ENCODE measurements at places on chromosomes 12 and 14.
A peak's percentile ranks its signal among the peaks of the same experiment; 100 is the strongest.

DNA sequence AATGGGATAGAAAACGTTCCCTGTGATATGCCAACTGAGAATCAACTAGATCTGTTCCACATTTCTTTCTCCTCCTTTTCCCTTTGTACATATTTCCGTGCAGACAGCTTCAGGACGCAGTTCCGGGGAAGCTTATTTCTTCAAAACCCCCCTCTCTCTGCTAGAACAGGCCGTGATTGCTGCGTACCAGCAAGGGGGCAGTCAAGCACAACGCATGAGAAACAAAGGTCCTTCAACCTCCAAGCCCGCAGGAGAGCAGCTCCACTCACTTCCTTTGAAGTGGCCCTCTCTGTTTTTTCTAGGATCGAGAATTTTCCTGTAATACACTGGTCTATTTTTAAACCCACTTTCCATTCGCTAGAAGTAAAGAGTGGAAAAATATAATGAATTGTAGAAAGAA lies 80.8 kb downstream of the ZNF664 start:
- DNase-seq: peak; percentile 47

DNA sequence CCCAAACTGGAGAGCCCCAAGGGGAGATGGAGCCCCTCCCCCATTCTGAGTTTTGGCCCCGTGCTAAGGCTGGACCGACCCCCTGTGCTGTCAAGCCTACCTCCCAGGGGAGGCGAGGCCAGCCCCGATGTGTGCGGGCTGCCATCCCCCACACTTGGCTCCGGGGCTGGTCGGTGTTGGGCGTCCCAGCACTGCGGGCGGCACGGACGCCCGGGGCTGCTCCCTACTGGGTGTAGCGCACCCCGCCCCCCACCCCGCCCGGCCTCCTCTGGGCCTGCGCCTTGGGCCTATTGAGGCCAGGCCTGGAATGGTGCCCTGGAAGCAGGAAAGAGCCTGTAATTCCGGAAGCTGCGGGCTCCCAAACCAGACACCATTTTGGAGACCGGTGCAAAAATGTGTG lies 2.6 kb downstream of the DCAF4 start:
- no peak for DNase-seq

DNA sequence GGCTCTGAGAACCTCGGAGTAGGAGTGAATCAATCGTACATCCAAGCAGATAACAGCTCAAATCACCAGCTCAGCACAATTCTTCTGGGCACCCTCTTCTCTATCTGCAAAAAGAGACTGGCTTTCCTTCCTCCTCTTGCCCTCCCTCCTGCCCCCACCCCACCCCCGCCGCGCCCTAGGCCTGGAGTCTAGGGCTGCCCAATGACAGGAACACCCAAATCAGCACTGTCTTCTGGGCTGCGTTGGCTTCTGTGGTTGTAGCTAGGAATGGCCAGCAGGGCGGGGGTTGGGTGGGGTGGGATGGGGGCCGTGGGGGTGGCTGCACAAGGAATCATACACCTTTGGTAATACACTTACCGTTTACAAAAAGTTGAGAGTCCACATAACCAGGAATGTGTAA lies 28.0 kb upstream of the TMCC3 start:
- no peak for DNase-seq

DNA sequence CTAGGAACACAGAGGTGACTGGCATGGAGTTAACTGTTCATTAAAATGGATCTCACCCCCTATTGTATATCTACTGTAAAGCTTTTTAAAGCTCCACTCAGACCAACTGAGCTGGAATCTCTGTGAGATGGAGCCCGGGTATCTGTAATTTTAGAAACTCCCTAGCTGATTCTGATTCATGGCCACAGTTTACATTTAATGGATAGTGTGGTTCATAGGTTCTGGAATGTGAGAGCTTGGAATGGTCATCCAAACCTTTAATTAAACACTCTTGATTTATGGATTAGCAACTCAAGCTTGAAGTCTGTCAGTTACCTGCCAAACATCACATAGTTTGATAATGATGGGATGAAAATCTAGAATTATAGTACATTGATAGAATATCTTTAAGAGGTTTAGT lies 183.8 kb downstream of the SLC25A21 start:
- no peak for DNase-seq

GRCh38 chr14:39581474-39581873 lies 149.2 kb upstream of the FBXO33 start:
- DNase-seq: peak; percentile 3

DNA sequence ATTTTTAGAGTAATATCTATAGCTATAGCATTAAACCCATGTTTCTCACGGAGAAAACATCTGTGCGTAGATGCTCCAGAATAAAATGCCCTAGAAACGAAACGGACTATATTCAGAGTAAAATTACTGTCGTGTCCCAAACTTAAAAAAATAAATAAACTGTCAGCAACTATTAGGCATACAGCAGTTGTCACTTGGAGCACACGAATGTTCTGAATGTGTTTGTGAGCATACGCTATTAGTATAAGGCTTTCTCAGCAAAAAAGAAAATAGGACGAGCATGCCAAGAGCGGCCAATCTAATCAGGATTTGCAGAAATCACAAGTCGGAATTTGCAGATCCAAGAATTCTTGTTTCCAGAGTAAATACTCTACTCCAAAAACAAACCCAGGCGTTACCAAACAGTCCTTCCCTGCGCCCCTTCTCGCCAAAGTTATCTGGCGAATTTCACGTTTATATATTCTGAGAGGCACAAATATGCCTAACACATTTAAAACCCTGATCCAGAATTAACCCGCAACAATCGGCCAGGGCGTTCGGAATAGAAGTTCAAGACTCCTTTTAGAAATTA lies 836 bp downstream of the PTPN21 start:
- peak; percentile 25 for DNase-seq

DNA sequence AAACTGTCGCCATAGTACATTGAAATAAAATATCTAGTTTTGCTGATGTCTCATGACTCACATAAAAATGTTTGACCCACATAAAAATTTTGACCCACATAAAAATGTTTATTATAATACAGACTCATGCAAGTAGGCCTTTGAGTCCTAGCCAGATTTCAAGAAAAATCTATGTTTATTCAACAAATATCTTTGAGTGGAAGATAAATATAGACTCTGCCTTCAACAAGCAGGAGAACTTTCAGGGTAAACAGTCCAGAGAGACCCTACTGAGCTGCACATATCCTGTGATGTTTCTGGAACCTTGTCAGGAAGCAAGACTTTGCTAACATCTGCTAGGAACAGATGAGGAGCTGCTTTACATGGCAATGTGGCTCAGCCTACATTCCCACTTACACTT lies 283.1 kb downstream of the MDGA2 start:
- DNase-seq: no peak

- peak; percentile 66 for DNase-seq
These were observed 71.3 kb downstream of the DUSP6 start for GRCh38 chr12:89280833-89281538.

GRCh38 chr12:126157575-126157966 lies 1092.3 kb downstream of the AACS start:
- DNase-seq: no peak

GRCh38 chr12:28844718-28845117 lies 304.4 kb upstream of the FAR2 start:
- no peak for DNase-seq

DNA sequence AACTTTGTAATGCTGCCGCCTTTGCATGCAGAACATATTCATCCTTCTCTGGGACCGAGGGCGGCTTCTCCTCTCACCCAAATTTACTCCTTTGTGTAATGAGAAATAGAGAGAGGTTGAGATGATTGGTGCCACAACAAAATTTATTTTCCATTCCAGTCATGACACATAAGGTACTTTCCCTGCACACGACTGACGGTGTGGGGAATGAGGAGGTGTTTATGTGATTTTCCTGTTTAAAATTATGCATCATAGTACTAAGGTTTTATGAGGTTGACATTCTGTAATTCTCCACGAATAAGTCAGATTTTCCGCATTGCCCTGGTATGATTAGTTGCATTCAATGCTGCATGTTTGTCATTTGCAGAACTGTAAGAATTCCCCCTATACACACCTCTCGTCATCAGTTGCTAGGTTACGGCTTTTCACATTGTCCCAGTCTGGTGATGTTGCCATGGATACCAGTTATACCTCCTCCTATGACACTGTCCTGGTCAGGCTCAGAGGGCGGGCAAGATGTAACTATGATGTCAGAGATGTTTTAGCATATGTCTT lies 23.1 kb downstream of the BICDL1 start:
- DNase-seq: peak; percentile 3

DNA sequence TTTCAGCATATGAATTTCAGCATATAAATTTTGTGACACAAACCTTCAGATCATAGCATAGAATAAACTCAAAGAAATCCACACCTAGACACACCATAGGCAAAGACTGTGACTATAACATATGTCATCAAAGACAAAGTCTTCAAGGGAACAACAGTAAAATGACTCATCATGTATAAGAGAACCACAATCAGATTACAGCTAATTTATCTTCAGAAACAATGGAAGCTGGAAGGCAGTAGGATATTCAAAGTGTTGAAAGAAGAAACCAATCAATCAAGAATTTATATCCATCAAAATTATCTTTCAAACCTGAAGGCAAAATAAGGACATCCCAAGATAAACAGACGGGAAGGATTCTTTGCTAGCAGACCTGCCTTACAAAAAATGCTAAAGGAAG lies 29.0 kb downstream of the DLK1 start:
- no peak for DNase-seq

DNA sequence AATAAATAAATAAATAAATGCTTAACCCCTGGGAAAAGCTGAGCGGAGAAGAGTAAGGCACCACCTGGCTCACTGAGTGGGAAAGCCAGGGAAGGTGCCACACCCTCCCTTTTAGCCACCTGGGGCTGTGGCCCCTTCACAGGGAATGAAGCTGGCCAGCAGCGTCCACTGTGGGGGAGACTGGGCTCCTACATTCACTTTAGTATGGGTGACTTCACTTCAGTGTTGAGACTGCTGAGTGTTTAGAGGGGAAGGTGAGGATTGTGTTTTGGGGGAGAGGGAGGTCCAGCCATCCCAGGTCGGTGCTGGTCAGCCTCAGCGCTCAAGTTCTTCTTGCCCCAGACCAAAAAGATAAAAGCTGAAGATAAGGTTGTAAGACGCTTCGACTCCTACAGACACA lies 1.6 kb downstream of the NAB2 start:
- no peak for DNase-seq

- peak; percentile 45 for DNase-seq
These were observed 10.2 kb upstream of the SERPINA9 start for GRCh38 chr14:94485944-94486841.

DNA sequence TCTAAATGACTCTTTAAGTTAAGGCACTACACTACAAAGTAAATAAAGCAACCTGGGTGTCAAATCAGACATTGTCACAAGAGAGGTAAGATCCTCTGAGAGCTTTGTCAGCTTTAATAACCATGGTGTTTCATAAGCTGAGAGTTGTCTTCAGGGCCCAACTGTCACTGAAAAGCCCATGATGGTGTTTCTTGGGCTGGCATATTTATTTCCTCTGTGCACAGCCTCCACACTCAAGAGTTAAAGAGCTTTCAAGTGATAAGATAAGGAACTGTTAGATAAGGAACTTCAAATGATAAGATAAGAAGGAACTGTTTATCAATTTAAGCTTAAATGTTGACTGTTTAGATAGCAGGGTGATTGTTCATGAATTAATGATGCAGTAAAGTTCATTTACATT lies 495.4 kb downstream of the TMEM117 start:
- DNase-seq: no peak

GRCh38 chr12:1848745-1849144 lies 28.4 kb downstream of the LRTM2 start:
- no peak for DNase-seq

DNA sequence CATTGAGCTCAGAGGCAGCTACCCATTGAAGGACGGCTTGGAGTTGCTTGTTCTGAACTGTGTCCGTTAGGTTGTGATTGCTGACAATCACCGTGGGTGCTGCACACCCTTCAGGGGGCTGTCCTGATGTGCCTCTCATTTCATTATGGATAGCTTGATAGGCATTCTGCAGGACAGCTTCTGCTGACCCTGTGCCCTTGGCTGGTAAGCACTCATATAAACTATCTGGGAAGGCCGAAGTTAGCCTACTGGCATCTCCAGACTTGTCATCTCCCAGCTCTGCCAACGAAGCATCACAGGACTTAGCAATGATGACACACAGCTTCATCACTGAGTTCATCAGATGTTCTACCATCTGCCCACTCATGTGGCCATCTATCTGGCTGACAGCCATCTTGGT lies 22.3 kb downstream of the AKAP3 start:
- DNase-seq: no peak

- no peak for DNase-seq
These were observed 90.2 kb downstream of the NTN4 start for GRCh38 chr12:95700316-95700785.

DNA sequence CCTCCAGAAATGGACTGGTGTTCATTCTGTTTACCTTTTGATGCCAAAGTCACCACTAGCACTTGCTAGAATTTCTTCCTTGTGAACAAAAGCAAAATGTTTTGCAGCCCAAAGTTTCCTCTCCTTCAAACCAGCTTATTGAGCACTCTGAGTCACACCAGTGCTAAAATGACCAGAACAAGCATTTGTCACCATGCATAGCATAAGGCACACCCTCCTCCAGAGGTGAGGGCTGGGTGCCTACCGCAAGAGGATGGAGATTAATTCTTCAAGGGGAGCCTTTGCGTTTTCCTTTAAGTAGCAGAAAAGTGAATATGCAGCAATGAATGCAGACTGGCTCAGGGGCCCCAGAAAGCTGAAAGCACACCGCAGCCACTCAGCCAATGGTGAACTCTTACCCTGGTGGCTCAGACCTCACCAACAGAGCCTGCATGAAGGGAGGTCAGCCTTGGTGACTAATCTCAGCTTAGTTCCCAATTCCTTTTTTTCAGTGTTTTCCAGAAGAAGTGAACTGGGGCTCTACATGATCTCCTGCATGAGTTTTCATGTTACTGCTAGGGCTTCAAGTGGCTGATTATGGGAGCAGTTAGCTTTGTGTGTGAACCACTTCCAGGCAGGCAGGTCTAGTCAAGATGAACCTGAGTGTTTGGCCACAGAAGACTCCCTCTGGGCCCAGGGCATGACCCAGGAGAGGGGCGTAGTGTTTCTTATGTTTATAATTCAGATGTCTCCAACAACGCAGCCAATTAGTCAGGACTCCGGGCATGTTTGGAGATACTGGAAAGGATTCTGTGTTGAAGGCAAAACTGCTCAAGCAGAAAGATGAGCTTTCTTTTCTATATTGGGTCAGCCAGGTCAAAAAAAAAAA lies 96.3 kb downstream of the PAX9 start:
- DNase-seq: no peak

DNA sequence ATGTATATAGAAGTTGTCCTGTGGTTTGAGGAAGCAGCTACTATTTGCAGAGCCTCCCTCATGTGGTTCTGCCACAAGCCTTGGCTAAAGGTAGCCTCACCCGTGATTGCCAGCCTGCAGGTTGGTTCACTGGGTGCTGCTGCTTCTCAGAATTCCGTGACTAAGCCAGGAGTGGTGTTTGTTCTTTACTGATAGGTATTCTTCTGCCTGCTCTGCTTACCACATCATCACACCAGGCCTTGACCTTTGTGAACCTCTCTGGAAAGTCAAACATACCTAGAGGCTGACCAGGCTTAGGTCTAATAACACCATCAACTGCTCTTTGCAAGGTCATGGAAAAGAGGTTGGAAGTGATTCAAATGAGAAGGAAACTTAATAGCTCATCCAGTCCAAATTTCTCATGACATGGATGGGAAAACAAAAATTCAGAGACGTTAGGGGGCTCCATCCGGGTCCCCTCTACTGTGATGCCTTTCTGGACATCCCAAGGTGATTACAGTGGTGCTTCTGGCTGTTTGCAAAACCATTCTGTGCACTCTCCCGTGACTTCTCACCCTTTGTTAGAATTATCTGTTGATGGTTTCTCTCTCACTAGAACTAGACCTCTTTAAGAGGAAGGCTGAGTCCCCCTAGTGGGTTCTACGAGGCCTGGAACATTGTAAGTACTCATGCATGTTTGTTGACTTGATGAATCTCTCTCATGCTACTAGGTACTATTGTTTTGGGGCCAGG lies 8.5 kb upstream of the SOCS2 start:
- DNase-seq: no peak

All from KBM-7 (cell line).